Naive thymus-derived CD8-positive, alpha-beta T cell (primary cell): ENCODE measurements at places on chromosomes 4 and X. TPM values are rescaled to one million over a fixed set of nuclear protein-coding genes. Genes with fewer than 3 reads are reported as not detected.
A peak's percentile ranks its signal among the peaks of the same experiment; 100 is the strongest.

- H3K4me1 ChIP-seq: no peaks in the 10 kb centered on the region
- H3K4me3 ChIP-seq: no peak overlapping the region
- H3K27me3 ChIP-seq: peaks cover 37% of the 10 kb centered on the region
- no peaks in the 10 kb centered on the region for H3K36me3 ChIP-seq
- no peak overlapping the region for H3K27ac ChIP-seq
- DNase-seq: no peak
Observed at GRCh38 chr4:164379694-164380093, 374.2 kb upstream of the SMIM31 start.

The PAGE2 gene
- not detected for total RNA-seq

- H3K27ac ChIP-seq: no peak overlapping the region
- H3K27me3 ChIP-seq: no peaks in the 10 kb centered on the region
- DNase-seq: no peak
Observed at GRCh38 chr4:101127176-101127790, 220.0 kb downstream of the PPP3CA start.

DNA sequence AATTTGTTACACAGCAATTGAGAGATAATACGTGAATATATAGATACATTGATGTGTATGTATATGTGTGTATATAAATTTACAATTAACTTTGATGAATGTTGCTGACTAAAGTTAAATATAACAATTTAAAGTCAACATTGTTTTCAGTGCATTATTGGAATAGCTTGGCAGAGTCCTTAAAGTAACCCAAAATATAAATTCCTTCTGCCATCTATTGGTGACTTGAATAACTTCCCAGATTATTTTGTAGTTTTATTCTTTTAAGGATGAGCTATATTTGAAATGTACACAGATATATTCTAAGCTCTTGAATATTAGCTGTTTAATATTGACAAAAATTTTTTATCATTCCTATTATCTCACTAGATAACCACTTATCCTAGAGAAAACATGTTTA is 298.2 kb upstream of the FSTL5 start:
- H3K4me3 ChIP-seq: no peak overlapping the region
- no peaks in the 10 kb centered on the region for H3K4me1 ChIP-seq
- no peaks in the 10 kb centered on the region for H3K27me3 ChIP-seq

GRCh38 chr4:77443941-77444340 is 161.7 kb upstream of the CXCL13 start:
- no peak for DNase-seq
- no peaks in the 10 kb centered on the region for H3K36me3 ChIP-seq
- H3K4me3 ChIP-seq: no peak overlapping the region
- H3K27ac ChIP-seq: no peak overlapping the region

- H3K36me3 ChIP-seq: peaks cover 15% of the 10 kb centered on the region
- no peak overlapping the region for H3K4me3 ChIP-seq
- H3K27me3 ChIP-seq: no peaks in the 10 kb centered on the region
Observed at GRCh38 chr4:1233641-1234308, 15.2 kb downstream of the CTBP1 start.

The SORBS2 gene
- total RNA-seq: not detected

DNA sequence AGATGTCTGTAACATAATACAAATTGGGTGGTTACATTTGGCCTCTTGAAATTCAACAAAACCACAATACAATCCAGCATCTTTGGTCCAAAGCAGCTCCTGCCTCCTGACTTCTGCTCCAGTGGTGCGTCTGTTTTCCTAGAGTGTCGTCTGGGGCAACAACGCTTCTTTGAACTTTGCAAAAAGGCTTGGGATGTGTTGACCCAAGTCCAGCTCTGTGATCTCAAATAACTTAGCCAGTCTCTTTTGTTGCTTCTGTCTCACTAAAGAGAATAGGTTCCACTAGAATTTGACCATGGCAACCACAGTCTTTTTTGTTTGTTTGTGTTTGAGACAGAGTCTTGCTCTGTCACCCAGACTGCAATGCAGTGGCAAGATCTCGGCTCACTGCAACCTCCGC is 324.0 kb downstream of the DHRSX start:
- no peak overlapping the region for H3K27ac ChIP-seq
- peaks cover 8% of the 10 kb centered on the region for H3K36me3 ChIP-seq
- H3K4me3 ChIP-seq: no peak overlapping the region
- H3K27me3 ChIP-seq: no peaks in the 10 kb centered on the region

The SLC39A8 gene
- 13.1 TPM for total RNA-seq

The TASL gene
- total RNA-seq: 1.8 TPM

The FMR1NB gene
- total RNA-seq: not detected

The OPN1LW gene
- total RNA-seq: not detected

GRCh38 chrX:101383679-101384205 is 2.2 kb downstream of the BTK start:
- H3K4me1 ChIP-seq: no peaks in the 10 kb centered on the region
- no peaks in the 10 kb centered on the region for H3K36me3 ChIP-seq
- H3K4me3 ChIP-seq: no peak overlapping the region
- no peak overlapping the region for H3K27ac ChIP-seq
- no peak for DNase-seq
- no peaks in the 10 kb centered on the region for H3K27me3 ChIP-seq

GRCh38 chrX:96684339-96685209 is at the start of gene DIAPH2:
Gene DIAPH2, plus strand, starts transcription at chrX:96684842.
- H3K4me1 ChIP-seq: peaks cover 32% of the 10 kb centered on the region
- H3K27ac ChIP-seq: peak within 1 kb of the TSS; percentile 90
- peak; percentile 44 for DNase-seq
- H3K4me3 ChIP-seq: peak within 1 kb of the TSS; percentile 98

- no peak overlapping the region for H3K27ac ChIP-seq
- no peaks in the 10 kb centered on the region for H3K36me3 ChIP-seq
- H3K4me3 ChIP-seq: no peak overlapping the region
Observed at GRCh38 chr4:82217986-82218715, 155.6 kb downstream of the HNRNPD start.

GRCh38 chr4:64105903-64106302 is 303.3 kb downstream of the TECRL start:
- DNase-seq: no peak
- no peaks in the 10 kb centered on the region for H3K4me1 ChIP-seq
- no peak overlapping the region for H3K4me3 ChIP-seq
- H3K36me3 ChIP-seq: no peaks in the 10 kb centered on the region
